ENCODE measurements at places on chromosomes 16 and 17. TPM values are rescaled to one million over a fixed set of nuclear protein-coding genes. Genes with fewer than 3 reads are reported as not detected.

GRCh38 chr17:27336184-27336583 is 42.3 kb downstream of the WSB1 start:
- no peak for DNase-seq

DNA sequence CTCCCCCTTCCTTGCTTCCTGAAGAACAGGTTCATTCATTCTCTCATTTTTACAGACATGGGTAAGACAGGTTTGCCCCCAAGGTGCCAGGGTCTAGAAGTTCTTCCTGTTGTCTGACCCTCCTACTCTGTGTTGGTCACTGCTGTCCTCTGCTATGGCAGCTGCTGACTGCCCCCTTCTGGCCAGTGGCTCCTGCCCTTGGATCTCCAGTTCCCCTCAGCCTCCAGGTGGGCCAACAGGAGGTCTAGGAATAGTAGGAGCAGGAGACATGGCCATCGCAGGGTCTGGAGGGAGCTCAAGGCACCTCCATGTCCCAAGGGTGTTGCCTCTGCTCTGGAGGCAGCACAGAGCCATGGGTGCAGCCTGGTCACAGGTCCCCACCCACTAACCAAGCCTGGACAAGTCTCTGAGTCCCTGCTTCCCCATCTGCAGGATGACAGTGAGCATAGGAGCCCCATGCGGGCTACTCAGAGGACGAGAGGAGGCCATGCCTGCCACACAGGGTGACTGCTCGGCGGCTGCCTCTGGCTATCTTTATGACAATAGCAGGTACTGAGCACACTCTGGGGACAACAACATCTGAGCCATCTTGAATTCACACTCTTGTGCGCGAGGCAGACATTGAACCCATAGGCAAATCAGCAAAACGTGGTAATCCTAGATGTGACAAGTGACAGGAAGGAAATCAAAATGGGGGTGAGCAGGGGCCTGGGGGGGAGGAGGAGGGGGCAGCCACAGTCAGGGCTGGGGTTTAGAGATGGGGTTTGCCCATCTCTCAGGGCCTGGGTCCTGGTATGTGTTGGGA is 27.0 kb upstream of the NXPH3 start:
- no peak for DNase-seq

DNA sequence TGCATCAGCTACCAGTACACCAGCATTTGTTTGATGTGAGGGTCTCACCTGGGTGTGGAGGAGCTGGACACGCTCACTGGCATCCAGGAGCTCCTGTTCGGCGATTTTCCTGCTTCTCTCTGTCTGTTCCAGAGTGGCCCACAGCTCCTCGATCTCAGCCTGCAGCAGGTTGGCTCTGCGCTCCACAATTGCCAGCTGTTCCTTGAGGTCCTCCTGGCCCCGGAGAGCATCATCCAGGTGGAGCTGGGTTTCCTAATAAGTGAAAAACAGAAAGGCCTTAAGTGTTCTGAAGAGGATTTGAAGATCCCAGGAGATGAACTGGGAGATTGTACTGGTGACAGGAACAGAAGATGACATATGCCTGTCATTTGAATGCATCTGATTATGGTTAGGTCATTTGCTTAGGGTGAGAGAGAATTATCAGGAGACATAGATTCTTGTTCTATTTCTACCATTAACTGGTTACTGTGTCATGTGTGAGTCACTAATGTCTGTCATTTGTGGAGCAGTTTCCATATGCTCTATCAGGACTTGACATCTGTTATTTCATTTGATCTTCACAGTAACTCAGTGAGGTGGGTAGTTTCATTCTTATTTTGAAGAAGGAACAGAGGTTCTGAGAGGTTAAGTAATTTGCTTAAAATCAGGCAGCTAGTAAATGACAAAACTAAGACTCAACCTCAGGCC is 21.5 kb upstream of the MYH13 start:
- DNase-seq = no peak

- no peak for DNase-seq
These were observed 8.9 kb upstream of the CCL18 start for GRCh38 chr17:36055171-36055570.

DNA sequence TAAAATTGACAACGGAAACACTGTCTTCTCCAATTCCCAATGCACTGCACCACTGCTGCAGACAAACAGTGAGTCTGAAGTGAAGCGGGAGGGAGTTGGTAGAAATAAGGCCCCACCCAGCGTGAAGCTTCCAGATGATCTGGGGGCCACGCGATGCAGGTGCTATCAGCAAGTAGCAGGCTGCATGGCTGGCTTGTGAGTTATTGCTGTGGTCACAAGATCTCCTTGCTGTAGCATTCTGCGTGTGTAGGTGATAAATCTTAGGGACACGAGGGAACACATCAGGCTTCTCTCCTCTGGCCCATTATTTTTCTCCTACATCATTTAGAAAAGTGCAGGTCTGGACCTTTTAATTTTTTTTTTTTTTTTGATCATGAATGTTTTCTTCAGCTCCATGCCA is 407.6 kb downstream of the TMEM114 start:
- no peak for DNase-seq

- no peak for DNase-seq
These were observed 25.4 kb upstream of the HOXB13 start for GRCh38 chr17:48753794-48754499.

- no peak for DNase-seq
These were observed 484 bp upstream of the NUDT7 start for GRCh38 chr16:77721752-77722308.

- no peak for DNase-seq
These were observed 3.6 kb downstream of the GSE1 start for GRCh38 chr16:85616607-85617321.

PRSS53 gene
- 11.1 TPM for total RNA-seq
